Esophagus mucosa (tissue), 1 donor: ENCODE measurements at places on chromosomes 2 and 18. TPM values are rescaled to one million over a fixed set of nuclear protein-coding genes. Genes with fewer than 3 reads are reported as not detected.

The HOXD9 gene
- total RNA-seq, result 1.1 TPM

The DHRS9 gene
- total RNA-seq, result 23.8 TPM

The NAT8 gene
- total RNA-seq, result not detected

The NPAS2 gene
- 63.6 TPM for total RNA-seq

The BOLL gene
- not detected for total RNA-seq

The TWSG1 gene
- total RNA-seq, result 15.9 TPM

The TTC39C gene
- total RNA-seq, result 24.6 TPM

The SCTR gene
- not detected for total RNA-seq

The XPO1 gene
- total RNA-seq, result 77.7 TPM

The RAB6C gene
- not detected for total RNA-seq

The POTEJ gene
- not detected for total RNA-seq

The GKN1 gene
- total RNA-seq, result not detected

The RNF152 gene
- total RNA-seq, result 7.7 TPM

The PKDCC gene
- total RNA-seq, result 1.8 TPM

The CCDC195 gene
- total RNA-seq, result not detected

The EIF5B gene
- total RNA-seq, result 24.7 TPM

The RND3 gene
- total RNA-seq, result 62.3 TPM

The NT5C1B gene
- not detected for total RNA-seq

The YES1 gene
- 49.7 TPM for total RNA-seq

The LYPD1 gene
- total RNA-seq, result 1.6 TPM

The CHST10 gene
- total RNA-seq, result 0.88 TPM

The PSD4 gene
- total RNA-seq, result 38.6 TPM

The MCEE gene
- total RNA-seq, result 33.8 TPM

The ATAD2B gene
- total RNA-seq, result 17.0 TPM

The BOK gene
- 35.0 TPM for total RNA-seq

The PRKAG3 gene
- total RNA-seq, result not detected

The NGEF gene
- 6.1 TPM for total RNA-seq

The ELAC1 gene
- total RNA-seq, result 5.5 TPM

The RAB6D gene
- total RNA-seq, result not detected

The VIT gene
- 2.6 TPM for total RNA-seq

The ADAM23 gene
- 16.3 TPM for total RNA-seq
